T-cell (primary cell): ENCODE measurements at places on chromosomes 12 and 14.

GRCh38 chr12:47985596-47986290 lies 18.5 kb downstream of the COL2A1 start:
- no peak for DNase-seq

DNA sequence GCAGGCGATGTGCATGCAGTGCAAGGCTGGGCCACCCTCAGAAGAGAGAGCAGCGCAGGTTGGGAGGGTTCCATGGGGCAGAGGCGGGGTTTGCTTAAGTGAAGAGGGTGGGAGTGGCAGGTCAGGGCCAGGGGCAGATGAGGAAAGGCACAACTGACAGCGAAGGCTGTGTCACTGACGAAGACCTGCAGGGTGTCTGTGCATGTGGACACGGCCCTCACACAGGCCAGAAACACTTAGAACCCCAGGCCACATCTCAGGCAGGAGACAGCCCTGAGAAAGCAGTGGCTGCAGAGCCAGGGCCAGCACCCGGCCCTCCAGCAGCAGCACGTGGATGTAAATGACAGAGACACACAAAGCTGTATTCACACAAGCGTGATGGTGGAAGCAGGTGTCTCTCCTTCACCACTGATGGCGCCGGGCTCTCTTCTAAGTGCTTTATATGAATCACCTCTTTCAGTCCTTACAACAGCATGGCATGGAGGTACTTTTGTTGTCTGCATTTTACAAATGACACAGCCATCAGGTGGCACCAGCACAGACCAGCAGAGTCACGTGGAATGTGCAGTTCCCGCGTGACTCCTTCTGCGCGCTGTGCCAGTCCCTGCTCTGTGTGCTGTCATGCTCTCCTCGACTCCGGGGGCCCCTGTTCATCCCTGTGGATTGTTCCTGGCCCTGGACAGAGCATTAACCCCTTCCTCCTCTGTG lies 54.6 kb downstream of the TSPAN11 start:
- no peak for DNase-seq

DNA sequence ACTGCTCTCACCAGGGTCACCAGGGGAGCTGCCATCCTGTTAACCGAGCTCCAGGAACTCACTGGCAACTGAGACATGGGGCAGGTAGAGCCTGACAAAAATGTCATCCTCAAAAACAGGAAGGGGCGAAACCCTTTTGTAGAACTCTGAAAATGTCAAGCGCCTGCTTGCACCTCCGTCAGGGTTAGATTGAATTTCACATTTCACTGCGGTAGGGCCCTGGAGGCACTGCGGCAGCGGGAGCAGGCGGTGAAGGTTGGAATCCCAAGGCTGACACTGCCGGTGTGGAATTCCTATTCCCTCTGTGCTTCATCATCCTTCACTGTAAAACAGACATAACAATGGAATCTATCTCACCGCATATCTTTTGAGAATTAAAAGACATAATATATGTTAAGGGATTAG lies 142.8 kb upstream of the TMCC3 start:
- DNase-seq: no peak

DNA sequence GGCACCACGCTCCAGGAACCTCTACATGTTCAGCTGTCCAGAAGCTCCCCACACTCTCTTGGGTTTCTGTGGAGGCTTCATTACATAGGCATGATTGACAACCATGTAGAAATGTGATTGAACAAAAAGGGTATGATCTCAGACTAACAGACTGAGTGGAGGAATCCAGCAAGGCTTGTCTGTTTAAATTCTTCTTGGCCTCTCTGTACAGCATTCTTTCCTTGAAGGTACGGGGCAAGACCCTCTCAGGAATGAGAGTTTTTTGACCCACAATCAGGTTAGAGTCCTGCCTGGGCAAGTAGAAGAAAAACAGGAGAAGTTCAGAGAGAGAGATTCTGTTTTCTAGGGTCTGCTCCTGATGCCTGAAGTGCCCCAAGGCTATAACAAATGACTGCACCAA lies 40.9 kb downstream of the SRGAP1 start:
- no peak for DNase-seq

DNA sequence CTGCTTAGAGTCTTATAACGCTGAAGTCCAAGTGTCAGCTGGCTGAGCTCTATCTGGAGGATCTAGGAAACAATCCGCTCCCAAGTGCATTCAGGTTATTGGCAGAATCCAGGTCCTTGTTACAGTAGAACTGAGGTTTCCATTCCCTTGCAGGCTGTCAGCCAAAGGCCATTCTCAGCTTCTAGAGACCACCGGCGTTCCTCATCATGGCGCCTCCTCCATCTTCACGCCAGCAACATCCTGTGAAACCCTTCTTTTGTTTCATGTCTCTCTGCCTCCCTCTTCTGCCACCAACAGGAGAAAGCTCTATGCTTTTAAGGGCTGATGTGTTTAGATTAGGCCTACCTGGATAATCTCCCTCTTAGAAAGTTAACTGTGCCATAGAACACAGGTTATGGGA lies 133.0 kb upstream of the RASSF8 start:
- DNase-seq: no peak

DNA sequence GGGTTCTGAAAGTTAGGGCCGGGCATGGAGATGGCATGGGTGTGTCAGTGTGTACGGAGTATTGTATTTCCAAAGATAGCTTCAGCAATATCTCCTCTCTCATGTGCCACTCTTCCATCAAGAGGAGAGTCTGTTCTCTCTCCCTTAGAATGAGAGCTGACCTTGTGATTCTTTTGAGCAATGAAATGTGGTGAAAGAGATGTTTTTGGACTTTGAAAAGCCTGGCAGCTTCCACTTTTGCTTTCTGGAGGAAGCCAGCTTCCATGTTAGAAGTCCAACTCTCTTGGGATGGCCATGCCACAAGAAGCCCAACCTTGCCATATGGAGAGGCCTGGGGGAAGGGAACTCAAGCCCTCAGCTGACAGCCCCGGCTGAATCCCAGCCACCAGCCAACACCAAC lies 72.4 kb upstream of the GZMB start:
- DNase-seq: no peak

GRCh38 chr12:102350070-102350469 lies 130.3 kb downstream of the IGF1 start:
- no peak for DNase-seq

DNA sequence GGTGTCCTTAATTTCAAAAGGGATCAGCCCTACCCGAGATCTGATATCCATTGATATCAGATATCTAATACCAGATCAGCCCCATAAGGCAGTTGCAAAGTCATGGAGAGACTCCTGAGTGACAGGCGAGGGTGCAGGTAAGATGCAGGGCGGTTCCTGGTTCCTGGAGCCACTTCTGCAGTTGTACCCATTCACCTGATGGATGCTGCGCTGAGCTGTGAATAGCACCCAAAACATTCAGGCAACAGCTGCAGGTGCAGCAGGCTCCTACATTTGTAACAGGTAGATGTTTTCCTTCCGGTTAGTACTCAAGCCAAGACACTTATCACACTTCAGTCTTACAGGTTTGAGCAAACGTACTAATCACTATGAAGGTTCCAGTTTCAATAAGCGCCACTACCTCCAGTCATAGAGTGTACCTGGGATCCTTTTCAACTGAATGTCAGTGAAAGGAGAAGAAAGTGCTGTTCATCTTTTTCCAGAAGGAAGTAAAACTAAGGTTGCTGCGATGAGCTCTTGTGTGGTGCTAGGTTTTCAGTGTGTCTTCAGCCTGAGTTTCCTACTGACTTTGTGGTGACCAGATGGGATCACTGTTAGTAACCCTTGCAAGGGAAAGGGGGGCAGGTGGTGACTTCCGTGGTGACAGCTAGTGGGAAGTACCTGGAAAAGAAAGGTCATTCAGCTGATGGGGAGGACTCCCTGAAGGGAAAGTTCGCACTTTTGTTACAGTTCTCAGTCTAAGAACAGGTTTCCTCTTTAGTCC lies 1.9 kb downstream of the ATP6V0A2 start:
- no peak for DNase-seq

- DNase-seq: no peak
Observed at GRCh38 chr14:69105326-69105725, 47.6 kb downstream of the DCAF5 start.

- DNase-seq: no peak
Observed at GRCh38 chr14:31550589-31550988, 10.6 kb upstream of the NUBPL start.

GRCh38 chr12:127650626-127651025 lies 616.3 kb upstream of the TMEM132C start:
- no peak for DNase-seq

GRCh38 chr12:49974231-49974675 lies 1.5 kb downstream of the AQP6 start:
- no peak for DNase-seq

GRCh38 chr14:74950795-74951442 lies 4.5 kb downstream of the PGF start:
- DNase-seq: no peak

GRCh38 chr12:70555081-70555480 lies 82.1 kb downstream of the PTPRB start:
- no peak for DNase-seq

DNA sequence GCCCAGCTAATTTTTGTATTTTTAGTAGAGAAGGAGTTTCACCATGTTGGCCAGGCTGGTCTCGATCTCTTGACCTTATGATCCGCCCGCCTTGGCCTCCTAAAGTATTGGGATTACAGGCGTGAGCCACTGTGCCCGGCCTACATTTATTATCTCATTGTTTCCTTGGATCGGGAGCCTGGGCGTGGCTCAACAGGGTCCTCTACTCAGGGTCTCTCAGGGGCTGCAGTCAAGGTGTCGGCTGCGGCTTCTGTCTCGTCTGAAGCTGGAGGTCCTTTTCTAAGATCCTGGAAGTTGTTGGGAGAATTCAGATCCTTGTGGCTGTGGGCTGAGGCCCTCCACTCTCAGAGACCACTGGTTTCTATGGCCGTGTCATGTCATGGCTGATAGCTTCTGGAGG lies 65.5 kb upstream of the SCN8A start:
- no peak for DNase-seq

DNA sequence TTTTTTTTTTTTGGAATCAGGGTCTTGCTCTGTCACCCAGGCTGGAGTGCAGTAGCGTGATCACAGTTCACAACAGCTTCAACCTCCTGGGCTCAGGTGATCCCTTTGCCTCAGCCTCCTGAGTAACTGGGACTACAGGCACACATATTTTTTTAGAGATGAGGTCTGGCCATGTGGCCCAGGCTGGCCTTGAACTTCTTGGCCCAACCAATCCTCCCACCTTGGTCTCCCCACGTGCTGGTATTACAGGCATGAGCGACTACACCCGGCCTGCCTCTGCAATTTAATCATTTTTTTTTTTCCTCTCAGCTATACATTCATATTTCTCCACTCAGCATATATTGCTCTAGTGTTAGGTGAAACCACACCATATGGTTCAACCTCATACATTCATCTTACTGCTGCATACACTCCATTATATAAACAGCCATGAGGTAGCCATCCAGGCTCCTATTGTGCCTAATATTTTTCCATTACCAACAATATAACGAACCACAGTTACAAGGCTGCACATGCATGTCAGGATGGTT lies 7.1 kb downstream of the STX2 start:
- no peak for DNase-seq

DNA sequence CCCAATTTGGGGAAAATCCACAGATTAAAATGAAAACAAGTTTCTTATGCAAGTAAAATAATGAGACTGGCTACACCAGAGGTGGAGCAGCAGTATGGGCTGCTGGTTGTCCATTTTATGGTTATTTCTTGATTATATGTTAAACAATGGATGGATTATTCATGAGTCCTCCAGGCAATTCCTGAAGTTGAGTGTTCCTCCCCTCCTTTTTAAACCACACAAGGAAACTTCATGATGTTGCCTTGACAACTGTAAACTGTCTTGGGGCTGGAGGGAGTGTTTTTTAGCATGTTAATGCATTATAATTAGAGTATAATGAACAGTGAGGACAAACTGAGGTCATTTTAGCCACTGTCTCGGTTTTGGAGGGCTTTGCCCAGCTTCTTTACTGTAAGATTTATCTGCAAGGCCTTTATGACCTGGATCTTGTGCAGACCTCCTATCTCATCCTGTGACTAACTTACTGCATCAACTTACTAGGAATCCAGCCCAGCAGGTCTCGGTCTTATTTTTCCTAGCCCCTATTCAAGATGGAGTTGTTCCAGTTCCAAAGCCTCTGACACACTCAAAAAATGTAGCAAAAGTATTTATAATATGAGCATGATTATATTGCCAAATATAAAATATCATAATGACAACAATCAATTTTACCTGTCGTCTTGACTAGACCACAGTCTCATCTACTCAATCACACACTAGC lies 534.0 kb downstream of the TMEM121 start:
- DNase-seq: no peak

DNA sequence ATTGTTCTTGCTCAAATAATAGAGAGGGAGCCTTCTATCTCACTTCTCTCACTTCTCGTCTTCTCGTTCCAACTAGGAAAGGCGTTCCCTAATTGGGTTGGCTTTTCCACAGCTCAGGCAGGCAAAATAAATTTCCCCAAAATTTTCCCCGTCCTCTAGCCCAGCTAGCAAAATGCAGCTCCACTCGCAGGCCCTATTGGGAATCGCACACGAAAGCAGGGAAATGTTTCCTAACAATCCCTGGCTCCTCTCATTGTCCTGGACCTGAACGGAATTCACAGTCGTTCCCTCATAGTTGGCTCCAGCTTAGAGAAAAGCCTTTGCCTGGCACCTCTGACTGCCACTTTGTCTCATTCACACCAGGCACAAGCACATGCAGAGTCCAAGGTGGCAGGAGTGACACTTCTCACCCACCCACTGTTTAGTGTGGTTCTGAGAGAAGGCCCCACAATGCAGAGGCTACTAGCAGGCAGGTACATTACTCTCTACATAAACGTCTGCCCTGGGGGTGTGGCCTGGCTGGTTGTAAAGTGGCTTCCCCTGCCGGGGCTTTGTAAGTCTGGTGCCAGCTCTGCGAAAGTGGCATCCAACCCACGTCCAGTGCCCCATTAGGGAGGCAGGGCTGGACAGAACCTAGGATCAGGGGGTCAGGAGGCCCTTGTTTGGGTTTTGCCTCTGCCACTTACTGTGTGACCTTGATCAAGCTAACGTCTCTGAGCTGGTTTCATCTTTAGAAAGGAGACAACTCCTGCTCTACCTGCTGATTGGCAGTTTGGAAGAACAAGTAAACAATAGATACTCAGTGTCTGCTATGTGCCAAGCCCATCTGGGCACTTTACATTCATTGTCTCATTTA lies 4.2 kb downstream of the SERPINA10 start:
- DNase-seq: no peak

DNA sequence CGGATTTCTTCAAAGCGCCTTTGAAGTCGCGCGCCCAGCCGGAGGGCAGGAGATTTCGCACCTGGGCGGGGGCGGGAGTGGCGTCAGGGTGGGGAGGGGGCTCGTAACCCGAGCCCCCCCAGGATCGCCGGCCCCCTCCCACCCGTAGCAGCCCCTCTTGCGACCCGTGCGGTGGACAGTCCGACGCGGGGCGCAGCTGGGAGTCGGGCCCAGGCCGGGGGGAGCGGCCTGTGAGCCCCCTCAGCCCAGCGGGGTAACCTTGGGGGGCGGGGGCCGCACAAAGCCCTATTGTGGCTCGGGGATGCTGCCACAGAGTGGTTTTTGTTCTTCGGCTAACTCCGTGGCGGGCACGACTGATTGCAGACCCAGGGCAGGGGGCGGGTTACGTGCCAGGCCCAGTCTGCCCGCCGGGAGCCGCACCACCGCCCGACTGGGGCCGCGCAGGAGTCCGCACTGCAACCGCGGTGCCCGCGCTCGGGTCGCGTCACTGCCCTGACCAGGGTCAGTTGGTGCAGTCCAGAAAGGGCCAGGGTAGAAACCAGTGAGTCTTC lies 4.2 kb upstream of the AAAS start:
- no peak for DNase-seq
